ENCODE measurements at places on chromosomes 11 and 22.

GRCh38 chr11:65435411-65435931 lies 12.9 kb downstream of the NEAT1 start:
- no peak for DNase-seq

- DNase-seq = no peak
These were observed 191.3 kb downstream of the KIF18A start for GRCh38 chr11:27916541-27917100.

DNA sequence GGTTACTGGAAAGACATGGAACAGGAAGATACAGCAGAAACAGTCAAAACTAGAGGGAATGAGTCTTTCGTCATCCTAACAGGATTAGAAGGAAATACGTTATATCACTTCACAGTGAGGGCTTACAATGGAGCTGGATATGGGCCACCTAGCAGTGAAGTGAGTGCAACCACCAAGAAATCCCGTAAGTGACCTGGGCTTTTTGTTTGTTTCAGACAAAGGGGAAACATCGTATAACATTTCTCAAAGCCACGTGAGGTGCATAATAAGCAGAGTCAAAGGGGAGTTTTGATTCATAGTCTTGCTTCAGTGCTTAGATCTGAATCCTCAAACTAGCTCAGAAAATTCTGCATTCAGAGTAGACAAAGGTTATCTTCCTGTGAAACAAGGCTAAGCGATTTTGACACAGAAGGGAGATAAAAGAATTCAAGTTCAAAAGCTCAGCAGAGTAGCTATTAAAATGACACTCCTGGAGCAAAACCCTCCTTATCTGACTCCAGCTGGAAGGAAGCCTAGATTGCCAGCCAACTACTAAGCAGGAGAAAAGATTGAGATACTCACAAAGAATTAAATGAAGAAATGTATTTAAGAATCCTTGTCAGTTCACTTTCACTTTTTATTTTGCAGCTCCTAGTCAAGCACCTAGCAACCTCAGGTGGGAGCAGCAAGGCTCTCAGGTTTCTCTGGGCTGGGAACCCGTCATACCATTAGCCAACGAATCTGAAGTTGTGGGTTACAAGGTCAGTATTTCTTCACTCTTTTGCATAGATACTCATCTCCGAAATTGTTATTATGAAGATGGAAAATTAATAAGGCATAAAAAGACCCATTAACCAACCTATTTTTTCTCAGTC lies 346.4 kb upstream of the ARHGAP42 start:
- DNase-seq = no peak

- no peak for DNase-seq
These were observed 56.1 kb downstream of the PRMT3 start for GRCh38 chr11:20443596-20443995.

GRCh38 chr11:8873741-8874405 lies 37.1 kb upstream of the AKIP1 start:
- no peak for DNase-seq
